ENCODE measurements at places on chromosomes 2 and 18.

- DNase-seq: peak; percentile 72
Observed at GRCh38 chr2:236857246-236857645, 228.4 kb upstream of the COPS8 start.

- DNase-seq: no peak
Observed at GRCh38 chr2:206208900-206209299, 49.2 kb downstream of the EEF1B2 start.

- DNase-seq: peak; percentile 33
Observed at GRCh38 chr2:162890690-162891311, 52.2 kb upstream of the KCNH7 start.

GRCh38 chr2:112646791-112647689 lies 1.3 kb downstream of the SLC20A1 start:
- DNase-seq: peak; percentile 60

GRCh38 chr2:43526994-43527393 lies 68.8 kb downstream of the THADA start:
- DNase-seq: no peak

DNA sequence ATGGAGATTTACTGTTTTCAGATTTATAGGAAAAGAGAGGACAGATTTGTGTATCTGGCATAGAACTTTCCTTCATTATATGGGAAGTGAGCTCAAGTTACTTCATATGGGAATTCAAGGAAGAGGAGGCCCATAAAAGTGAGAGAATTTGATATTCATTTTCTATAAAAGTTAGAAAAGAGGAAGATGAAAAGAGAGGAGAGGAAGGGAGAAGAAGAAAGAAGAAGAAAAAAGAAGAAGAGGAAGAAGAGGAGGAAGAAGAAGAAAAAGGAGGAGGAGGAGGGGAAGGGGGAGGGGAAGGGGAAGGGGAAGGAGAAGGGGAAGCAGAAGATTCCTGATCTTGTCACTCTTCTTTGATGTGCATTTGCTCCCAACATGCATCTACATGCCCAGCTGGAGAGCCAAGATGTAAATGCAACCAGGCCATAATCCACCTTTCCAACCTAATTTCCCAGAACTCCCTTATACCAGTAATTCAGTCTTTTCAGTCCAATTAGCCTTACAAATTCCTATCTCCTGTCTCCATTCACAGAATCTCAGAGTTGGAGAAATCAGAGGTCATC lies 15.7 kb upstream of the NMI start:
- DNase-seq: no peak

GRCh38 chr18:27728659-27729058 lies 448.3 kb downstream of the CDH2 start:
- no peak for DNase-seq

GRCh38 chr2:68716604-68717304 lies 17.9 kb upstream of the ARHGAP25 start:
- no peak for DNase-seq

GRCh38 chr2:155357172-155357571 lies 658.7 kb downstream of the KCNJ3 start:
- no peak for DNase-seq

- no peak for DNase-seq
Observed at GRCh38 chr2:140067661-140068060, 1287.5 kb upstream of the NXPH2 start.

GRCh38 chr2:159035790-159036411 lies 67.5 kb downstream of the TANC1 start:
- no peak for DNase-seq

DNA sequence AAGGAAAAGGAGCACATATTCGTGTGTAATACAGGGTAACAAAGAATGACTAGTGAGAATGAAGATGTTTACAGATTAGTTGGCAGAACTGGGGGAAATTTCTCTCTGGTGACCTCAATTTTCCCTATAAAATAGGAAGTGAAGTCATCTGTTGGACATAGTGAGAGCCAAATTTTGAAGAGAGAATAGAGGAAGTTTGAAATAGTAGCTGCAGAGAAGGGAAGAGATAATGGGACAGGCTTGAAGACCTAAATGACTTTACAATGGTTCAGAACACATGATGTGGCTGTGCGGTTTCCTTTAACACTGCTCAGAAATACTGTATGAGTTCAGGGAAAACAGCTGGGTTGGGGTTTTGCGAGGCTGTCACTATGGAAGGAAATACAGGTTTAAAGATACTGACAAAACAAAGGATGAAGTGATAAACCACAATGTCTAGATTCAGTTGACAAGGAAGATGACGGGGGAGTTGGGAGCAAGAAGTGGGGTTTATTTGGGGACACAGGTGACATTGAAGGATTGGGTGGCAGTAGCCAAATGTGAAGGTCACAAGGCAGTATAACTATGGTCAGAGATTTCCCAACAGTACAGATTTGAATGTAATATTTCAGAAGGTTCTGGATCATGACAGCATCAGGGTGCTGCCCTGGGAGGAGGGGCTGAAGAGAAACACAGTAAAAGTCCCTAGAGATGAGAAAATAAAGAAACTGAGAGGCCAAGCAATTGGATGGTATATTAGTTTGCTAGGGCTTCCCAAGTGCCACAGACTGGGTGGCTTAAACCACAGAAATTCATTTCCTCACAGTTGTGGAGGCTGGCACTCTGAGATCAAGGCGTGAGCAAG lies 82.6 kb upstream of the TANK start:
- no peak for DNase-seq

DNA sequence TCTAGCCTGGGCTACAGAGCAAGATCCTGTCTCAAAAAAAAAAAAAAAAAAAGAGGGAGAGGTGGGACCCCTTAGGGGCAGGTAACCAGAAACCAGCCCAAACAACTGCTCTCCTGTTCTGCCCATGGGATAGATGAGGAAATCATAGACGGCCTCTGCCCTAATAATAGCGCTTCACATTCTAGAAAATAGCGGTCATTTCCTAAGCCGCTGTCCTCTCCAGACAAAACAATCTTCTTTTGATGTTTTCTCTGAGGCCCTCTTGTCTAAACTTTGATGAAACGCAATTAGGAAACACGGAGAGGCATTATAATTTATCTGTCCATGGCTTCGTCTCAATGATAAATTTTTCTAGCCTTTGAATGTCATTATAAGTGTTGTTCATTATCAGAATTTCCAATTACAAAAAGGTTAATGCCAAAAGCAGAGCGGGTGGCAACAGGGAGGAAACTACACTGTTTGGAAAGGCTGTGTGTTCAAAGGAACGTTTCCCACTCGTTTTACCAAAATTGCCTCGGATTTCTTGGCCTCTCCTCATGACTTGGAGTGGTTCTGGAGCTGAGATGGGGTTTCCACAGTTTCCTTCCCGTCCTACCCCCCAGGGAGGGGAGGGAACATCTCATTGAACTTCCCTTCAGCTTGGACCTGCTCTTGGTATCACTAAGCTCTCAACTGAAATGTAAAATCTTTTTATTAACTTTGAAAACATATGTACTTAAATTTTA lies 151.6 kb upstream of the ZNF236 start:
- DNase-seq: no peak

GRCh38 chr2:33230842-33231241 lies 245.6 kb upstream of the RASGRP3 start:
- no peak for DNase-seq

DNA sequence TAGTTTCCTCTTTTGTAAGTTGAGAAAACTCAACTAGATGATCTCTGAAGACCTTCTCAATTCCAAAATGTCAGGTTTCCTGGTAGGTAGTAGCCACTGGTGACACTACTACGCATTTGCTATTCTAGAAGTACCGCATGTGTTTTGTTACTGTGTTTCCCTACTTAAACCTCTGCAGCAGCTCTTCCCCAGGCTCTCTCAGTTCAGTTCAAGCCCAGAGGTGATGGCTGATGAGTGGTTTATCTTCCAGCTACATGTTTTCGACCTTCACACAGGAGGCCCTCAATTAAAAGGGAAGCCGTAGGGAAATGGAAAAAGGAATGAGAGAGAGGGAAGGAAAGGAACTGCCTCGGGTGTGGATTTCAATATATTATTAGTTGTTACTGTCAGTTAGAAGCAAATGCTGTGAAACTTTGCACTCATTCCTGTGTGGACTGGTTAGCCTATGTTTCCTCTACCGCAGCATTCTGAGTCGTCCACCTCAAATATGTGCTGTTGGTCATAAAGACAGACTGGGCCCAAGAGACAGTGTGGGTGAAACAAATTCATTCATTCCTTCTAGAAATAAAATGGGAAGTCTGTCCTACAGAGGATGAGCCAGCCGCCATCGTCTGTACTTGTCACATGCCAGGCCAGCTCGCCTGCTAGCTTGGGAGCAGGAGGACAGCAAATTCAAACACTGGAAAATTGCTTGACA lies 455.2 kb upstream of the RAB12 start:
- DNase-seq: no peak

DNA sequence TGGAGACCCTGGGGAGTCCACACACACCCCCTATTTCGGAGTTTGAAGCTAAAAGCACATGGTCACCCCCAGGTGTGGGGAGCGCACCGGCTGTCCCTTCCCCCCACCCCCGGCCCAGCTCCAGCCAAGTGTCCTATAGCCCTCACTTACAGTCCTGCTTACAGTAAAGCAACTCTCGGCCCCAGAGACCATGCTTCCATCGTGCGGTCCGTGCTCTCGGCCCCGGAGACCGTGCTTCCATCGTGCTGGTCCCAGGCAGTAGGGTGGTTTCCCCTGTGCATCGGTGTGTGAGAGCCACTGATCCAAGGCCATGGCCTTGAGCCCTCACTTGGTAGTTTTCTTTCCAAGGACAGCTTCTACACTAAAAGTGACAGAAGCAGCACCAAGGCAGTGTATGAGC lies 48.7 kb downstream of the GBX2 start:
- no peak for DNase-seq

DNA sequence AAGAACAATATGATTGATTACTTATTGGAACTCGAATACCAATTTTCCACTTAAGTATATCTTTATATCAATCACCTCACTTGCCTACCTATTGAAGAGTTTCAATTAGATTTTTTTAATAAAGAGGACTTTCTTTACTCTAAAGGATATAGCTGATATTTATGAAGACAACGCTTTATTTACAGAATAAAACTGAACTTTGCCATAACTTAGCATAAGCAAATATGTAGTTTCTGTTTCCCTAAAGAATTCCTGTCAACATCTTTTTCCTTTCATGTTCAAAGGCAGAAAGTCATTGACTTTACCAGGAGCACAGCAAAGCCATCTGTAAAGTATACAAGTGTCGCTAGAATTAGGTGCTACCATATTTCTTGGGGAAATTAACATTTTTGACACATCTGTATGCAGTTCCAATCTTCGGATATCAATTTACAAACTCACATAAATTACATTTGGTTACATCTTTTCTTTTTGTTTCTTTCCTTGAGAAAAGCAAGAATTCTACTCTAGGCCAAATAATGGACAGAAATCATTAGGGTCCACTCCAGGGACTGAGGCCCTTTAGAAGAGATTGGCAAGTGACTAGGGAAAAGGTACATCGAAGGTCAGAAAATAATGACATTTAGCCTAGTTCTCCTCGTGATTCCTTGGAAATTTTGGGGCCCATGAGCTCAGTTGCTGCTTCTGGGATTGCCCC lies 7.5 kb upstream of the SCN1A start:
- no peak for DNase-seq

DNA sequence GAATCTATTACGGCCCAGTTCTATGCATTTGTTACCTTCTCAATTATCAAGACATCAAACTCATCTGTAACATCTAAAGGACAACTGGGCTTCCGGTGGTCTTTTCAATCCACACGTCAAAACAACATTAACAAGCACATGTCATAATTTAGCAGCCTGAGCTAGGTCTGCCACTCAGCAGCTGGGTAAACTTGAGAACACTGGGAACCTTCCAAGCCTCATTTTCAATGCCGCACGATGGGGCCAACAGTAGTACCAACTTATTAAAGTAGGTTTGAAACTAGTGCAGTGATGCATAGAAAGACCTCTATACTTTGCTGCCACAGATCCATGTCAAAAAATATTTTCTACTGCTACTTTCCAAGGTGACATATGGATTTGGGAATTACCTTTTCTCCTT lies 60.4 kb downstream of the COL4A4 start:
- no peak for DNase-seq

GRCh38 chr18:617970-618504 lies 21.2 kb downstream of the CLUL1 start:
- no peak for DNase-seq

GRCh38 chr18:26868968-26869586 lies 3.6 kb upstream of the AQP4 start:
- DNase-seq: no peak

GRCh38 chr2:232275670-232276069 lies 102.9 kb upstream of the ALPP start:
- DNase-seq: no peak

DNA sequence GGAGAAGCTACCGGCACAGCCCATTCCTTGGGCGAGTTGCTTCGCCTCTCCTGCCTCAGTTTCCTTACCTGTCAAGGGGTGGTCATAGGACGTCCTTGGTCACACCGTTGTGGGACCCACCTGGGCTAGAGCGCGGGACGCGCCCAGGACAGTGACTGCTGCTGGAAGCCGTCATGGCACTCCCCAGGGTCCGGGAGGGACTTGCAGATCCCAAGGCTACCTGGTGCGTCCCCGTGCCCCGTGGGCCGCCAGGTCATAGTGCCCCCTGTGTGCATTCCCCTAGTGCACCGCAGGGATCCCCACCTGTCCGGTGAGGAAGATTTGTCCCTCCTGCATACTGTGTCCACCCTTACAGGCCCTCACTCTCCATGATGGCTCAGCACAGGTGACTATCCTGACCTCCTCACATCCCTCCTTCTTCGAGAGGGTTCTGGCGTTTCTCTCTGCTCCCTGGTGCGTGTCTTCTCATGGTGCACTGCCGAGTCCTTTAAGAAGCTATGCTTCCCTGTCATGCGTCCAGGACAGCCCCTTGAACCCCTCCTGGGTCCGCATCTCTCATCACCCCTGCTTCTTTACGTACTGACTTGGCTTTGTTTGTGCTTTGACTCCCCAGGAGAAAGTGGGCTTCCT lies 886 bp upstream of the STK25 start:
- no peak for DNase-seq

DNA sequence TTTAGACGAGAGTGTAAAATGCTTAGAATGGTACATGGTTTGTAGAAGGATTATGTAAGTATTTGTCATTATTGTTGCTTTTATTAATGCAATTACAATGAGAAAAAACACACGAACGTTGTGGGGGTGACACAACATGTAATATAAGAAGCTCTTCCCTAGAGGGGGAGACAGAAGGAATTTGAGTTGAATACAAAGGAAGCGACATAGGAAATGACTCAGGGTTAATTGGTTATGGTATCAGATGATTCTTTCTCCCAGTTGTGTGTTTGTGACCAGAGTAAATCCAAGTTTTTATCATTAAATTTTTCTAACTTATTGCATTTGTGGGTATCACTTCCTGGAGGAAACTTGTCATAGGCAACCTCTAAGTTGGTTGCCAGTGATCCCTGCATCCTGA lies 625.6 kb upstream of the CDH2 start:
- no peak for DNase-seq

All from retina (tissue), 1 donor.